C1 segment of cervical spinal cord (tissue), 14 donors: ENCODE measurements at places on chromosomes 7 and 10.

DNA sequence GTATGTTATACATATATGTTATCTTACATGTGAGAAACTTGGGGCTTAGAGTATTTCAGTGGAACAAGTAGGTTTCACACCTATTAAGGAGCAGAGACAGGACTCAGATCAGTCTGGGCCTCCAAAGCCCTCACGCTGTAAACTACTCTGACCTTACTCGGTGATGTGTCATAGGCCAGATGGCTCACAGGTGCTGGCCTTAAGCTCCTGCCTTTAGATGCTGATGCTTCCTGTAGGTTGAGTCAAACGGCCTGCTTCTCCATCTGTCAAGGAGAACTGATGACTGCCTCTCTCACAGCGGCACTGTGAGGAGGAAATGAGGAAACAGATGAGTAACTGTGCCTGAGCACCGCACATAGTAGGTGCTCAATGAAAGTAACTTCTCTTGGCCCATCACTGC is 312.6 kb upstream of the COBL start:
- no peak for DNase-seq

DNA sequence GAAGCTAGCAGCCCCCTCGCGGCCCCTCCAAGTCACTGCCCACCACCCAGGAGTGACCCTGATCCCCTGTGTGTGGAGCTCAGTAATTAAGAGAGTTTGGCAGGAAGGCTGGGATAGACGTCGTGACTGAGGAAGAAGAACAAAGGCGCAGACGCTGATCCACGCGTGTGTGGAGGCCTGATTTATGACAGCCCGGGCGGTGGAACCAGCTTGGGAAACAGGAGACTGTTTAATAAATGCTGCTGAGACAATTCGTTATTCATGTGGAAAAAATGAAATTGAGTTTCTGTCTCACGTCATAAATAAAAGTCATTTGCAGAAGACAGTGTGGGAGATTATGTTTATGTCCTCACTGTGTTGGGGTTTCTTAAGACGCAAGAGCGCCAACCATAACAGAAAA is 130.8 kb downstream of the ELFN1 start:
- no peak for DNase-seq

DNA sequence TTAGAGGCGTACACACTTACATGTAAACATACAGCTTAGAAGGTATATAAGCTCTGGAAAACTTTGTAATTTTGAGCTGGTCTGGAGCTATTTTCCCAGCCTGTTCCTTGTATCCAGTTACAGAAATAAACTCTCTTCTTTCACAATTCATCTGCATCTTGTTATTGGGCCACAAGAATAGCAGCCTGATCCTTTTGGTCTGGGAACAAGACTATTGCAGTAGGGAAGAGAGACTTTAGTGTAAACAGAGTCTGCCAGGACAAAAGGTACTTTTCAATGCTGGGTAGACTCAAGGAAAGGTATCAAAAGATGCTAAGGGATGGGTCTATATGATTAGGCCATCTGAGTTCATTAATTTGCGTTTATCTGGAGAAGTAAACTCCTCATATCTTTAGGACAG is 728.3 kb downstream of the TYW1 start:
- DNase-seq = no peak

GRCh38 chr10:60536529-60537114 is 146.9 kb upstream of the ANK3 start:
- no peak for DNase-seq

DNA sequence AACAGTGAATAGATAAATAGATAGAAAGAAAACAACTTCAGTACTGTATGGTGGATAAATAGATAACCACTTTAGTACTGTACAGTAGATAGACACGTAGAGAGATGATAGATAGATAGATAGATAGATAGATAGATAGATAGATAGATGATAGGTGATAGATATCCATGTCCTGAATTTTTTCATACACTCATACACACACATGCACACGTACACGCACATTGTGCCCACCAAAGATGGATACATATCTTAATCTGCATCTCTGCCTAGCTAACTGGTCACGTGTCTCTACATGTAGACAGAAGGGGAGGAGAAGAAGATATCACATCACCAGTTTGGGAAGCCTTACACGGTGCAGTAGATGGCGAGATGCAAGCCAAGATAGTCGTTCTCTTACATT is 99.2 kb downstream of the ARID5B start:
- no peak for DNase-seq

DNA sequence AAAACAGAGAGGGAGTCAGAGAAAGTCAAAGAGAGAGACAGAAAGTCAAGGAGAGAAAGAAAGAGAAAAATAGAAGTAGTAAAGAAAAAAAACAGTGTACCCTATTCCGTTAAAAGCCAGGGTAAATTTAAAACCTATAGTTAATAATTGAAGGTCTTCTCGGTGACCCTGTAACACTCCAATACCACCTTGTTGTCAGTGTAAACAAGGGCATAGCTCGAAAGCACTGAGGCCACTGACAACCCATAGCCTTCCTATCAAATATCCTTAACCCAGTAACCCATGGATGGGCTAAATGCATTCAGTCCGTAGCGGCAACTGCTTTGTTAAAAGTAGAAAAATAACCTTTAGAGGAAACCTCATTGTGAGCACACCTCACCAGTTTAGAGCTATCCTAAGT is 100.4 kb downstream of the ZNF467 start:
- DNase-seq = no peak

- no peak for DNase-seq
These were observed 17.9 kb downstream of the ANKRD22 start for GRCh38 chr10:88833723-88834122.

- no peak for DNase-seq
These were observed 7.7 kb downstream of the TMEM168 start for GRCh38 chr7:112782498-112782897.

DNA sequence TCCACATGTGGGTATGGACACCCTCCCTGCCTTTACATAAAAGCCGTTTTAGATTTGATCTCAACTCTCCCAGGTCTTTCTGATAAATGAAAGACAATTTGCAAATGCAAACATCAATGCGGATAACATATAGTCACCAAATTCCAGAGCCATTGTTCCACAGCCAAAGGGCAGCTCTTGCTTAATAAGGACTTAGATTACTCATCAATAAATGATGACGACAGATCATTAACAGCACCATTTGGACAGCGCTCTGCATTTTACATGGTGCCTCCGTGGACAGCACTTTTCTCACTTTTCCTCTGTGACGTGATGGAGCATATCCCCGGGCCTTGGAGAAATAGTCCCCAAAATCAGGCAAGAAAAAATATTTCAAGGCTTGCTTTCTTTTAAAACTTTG is 370.3 kb upstream of the CELF2 start:
- DNase-seq = no peak
